ENCODE measurements at places on chromosomes 12 and 14.

GRCh38 chr14:35399083-35399937 lies 5.2 kb downstream of the NFKBIA start:
- no peak for DNase-seq

DNA sequence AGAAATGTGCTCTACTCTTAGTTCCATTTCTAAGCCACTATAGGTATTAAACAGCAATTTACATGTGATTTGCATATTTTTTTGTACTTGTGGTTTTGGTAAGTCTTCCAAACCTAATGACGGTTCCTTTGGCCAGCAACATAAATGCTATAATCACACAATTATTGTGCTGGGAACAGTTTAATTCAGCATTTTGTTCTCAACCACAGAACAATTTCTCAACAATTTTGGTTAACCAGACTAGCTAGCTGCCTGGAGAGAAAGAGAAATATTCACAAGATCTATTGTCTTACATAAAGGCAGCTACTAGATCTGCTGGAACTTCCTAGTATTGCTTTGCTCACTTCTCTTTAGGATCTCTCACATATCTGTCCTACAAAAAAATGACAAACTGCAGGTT lies 265.3 kb downstream of the SOX5 start:
- no peak for DNase-seq

- DNase-seq: no peak
These were observed 14.2 kb downstream of the AMN1 start for GRCh38 chr12:31714406-31715271.

- no peak for DNase-seq
These were observed 13.2 kb downstream of the KCNH5 start for GRCh38 chr14:63032076-63032475.

DNA sequence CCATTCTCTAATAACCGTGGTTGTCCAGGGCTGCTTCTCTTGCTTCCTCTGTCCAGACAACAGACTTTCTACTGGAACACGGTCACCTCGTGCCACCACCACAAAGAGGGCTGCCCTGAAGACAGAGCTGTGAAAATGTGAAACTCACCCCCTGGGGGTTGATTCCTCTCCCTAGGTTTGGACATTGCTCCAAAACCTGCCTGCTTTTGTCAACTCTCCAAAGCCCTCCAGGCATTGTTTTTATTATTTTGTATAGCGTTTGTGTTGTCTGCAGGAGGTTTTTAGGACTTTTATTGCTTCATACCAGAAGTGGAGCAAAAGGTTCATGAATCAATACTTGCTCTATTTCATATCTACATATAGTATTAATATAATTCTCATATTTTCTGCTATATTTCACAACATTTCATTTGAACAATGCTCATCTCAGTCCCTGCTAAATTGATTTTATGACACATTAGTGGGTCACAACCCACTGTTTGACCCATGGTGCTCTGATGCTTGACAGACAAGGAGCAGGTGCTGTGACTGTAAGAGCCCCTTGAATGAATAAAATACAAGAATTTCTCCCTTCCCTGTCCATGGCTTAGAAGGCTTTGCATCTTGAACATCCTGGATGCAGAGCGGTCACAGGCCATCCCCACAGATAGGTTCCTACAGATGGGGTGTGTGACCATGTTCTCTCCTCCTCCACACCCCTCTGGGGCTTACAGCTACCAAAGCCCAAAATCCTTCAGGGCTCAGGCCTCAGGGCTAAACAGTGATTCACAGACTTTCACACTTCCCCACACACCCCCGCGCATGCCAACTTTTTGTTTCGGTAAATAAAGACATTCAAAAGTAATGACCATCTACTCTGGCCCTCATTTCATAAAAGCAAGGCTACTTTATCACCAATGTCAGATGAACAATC lies 20.6 kb upstream of the EML1 start:
- no peak for DNase-seq

GRCh38 chr14:99015833-99016232 lies 256.2 kb downstream of the BCL11B start:
- DNase-seq: no peak

DNA sequence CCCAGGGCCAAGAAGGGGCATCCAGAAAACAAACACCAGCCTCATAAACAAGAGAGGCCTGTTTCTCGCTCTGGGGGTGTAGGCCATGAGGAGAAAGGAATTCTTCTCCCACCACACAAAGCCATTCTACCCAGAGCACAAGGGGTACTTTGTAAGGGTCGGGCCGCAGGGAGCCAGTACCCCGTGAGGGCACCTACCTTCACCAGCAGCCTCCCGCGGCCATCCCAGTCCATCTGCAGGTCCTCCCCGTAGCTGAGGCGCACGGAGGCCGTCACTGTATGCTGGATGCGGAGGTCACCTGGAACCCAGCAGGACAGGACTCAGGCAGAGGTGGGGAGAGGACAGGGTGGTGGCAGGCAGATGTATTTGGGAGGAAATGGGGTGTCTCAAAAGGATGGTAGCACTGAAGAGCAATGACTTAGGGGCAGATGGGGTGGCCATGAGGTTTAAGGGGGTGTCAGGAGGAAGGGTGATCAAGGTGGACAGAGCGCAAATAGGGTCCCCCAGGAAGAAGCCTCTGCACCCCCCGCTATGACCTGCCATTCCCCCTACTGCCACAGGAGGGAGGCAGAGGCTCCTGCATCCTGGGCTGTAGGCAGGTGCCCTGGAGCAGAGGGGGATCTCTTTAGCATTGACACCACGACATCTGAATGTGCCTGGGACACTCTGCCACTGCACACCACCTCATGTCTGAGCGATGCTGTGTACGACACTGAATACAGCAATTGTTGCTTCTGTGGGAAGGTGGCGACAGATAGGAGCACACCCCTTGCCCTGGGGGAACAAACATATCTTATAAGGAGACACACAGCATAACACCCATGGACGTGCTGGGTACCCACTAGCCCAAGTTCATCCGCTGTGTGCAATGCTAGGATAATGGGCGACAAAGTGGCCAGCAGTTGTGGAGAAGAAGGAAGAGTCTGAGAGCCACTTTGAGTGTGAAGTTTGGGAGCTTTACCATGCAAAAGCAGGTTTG lies 61.4 kb downstream of the VWF start:
- DNase-seq: peak; percentile 42

- DNase-seq: no peak
These were observed 19.5 kb downstream of the ANO6 start for GRCh38 chr12:45235087-45236025.

GRCh38 chr14:34837801-34838322 lies 37.3 kb downstream of the BAZ1A start:
- DNase-seq: no peak

DNA sequence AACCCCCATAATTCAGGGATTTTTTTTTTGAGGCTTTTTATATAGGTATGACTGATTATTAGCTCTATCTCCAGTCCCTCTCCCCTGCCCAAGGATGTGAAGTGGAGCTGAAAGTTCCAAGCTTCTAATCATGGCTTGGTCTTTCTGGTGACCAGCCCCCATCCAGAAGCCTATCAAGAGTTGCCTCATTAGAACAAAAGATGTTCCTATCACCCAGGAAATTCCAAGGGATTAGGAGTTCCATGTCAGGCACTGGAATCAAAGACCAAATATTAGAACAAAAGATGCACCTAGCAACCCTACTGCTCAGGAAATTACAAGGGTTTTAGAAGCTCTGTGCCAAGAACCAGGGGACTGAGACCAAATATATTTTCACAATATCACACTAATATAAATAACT lies 29.9 kb downstream of the LRP6 start:
- no peak for DNase-seq

- no peak for DNase-seq
These were observed 154.9 kb downstream of the ASCL4 start for GRCh38 chr12:107929436-107929835.

- no peak for DNase-seq
These were observed 822 bp upstream of the POU6F1 start for GRCh38 chr12:51218607-51219161.

DNA sequence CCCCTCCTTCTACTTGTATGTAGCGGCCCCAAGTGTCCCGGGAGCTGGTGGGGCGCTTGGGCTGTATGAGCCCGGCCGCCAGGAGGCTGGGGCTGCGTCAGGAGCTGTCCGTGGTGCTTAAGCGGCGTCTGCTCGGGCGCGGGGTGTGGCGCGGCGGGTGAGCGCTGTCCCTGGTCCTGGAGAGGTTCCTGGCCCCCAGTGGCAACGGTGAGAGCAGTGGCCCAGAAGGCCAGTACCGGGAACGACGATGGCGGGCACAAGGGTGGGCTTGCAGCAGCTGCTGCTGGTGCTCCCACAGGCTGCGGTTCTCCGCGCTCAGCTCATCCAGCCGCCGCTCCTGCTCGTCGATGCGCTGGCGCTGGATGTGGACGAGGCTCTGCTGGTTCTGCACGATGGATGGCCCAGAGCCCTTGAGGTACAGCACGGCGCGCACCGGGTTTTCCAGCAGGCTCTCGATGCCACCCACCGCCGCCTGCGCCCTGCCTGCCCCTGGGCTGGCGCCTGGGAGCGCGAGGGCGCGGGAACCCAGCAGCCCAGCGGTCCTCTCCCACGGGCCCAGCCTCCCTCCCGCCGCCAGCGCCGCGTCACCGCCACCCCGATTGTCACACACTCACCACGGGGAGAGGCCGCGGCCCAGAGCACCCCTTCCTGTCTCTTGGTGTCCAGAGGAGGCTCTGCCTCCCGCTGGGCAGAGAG lies 41.9 kb upstream of the FKBP4 start:
- peak; percentile 68 for DNase-seq

DNA sequence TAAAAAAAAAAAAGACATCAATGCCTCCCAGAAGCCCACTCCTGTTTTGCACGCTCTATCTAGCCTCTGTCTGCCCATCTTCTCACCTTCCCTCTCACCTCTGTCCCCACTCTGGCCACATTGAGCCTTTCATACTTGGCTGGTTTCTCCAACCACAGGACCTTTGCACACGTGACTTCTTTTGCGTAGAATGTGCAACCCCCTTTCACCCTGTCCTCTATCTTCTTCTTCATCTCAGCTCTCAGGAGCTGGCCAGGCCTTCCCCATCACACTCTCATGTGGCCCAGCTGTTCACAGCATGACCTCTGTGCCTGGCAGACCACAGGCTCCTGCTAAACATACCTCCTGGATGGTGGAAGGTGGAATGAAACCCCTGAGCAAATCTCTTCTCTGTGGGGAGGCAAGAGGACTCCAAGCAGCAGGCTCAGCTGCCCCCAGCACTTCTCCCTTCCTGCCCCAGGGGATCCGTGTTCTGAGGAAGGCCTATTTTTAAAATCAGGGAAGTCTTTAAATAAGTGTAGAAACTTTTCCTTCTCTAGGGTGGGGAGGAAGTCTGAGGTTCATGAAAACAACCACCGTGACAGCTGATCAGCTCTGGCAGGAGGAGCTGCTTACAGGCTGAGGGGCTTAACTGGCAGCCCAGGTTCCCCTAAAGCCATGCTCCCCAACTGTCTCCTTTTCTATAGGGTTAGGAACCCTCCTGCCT lies 11.6 kb downstream of the HVCN1 start:
- DNase-seq: no peak
